Stimulated activated CD8-positive, alpha-beta memory T cell treated with anti-CD3 and anti-CD28 coated beads, Interleukin-12 subunit alpha, Interleukin-12 subunit beta, amount 100 ng/mL, for 1 hour (primary cell): ENCODE measurements at places on chromosomes 5 and 9.

- no peak for DNase-seq
Observed at GRCh38 chr9:37620396-37620795, 28.0 kb upstream of the TOMM5 start.

- no peak for DNase-seq
Observed at GRCh38 chr5:179217356-179217755, 127.9 kb downstream of the ADAMTS2 start.

- DNase-seq, result no peak
Observed at GRCh38 chr9:92966518-92966800, 19.1 kb downstream of the FGD3 start.

DNA sequence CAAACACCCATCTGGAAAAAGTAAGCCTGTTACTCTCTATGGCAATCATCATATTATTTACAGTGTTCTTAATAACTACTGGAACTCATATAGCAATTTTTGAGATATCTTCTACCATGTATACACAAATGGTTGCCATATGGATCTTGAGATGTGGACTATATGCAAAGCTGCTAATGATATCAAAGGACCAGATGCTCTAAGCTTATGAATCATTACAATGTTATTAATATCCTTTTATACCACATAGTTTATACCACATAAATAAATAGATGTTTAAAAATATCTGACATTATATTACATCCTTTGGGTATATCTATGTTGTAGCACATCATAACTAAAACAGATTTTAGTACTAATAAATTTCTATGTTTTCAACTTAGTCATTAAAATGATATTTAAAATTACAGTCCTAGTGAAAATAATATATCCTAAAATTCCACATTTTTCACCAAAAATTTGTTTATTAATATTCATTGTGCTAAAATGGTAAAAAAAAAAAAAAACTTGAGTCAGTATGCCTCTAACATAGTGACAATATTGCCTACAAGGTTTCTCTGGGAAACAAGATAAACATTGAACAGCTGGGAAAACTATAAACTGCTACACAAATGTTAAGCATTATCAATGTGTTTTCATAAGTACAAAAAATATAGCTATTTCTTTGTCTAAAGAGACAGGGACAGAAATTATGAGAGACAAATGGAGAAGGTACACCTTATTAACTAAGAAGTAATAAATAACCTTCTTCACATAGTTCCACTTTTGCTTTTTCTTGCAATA, 85.5 kb downstream of the DTWD2 start:
- DNase-seq, result no peak

- DNase-seq, result no peak
Observed at GRCh38 chr5:96016216-96016615, 54.6 kb upstream of the ELL2 start.

GRCh38 chr5:108905805-108906204, 158.1 kb downstream of the FER start:
- DNase-seq, result no peak

DNA sequence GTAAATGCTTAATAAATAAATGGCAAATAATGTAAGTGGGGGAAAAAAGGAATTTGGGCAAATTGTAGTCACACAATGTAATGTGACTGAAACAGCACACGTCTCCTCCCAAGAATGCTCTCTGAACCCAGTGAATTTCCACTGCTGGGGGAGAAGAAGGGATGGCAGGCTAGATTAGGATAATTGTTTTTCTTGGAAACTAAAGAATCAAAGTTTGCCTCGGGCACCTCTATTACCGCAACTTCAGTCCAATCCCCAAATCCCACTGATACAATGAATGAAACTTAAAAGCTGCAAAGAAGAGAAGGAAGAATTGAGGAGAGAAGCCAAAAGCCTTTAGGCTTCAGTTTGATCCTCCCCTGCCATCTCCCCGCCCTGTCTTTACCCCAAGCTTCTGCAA, 423.2 kb upstream of the PAPPA start:
- no peak for DNase-seq

GRCh38 chr5:109653561-109654239, 36.0 kb upstream of the MAN2A1 start:
- DNase-seq, result no peak

GRCh38 chr5:139295346-139296057, 2.0 kb downstream of the MATR3 start:
- DNase-seq, result no peak
